COLO829 (cell line): ENCODE measurements at places on chromosomes 1 and 21.

DNA sequence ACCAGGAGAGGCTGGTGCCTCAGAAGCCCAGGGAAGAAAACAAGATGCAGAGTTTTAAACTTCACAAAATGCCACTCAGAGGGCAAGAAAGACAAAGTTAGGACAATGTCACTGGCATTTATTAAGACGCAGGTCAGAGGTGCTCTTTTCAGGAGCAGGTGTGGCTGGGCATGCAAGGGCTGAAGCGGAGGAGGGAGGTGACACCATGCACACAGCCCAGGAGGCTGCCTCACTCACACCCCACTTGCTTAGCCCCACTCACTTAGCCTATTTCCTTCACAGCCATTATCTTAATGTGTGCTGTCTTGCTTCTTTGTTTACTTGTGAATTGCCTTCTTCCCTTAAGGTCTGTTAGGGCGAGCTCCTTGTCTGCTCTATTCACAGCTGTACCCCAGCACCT, 17.2 kb downstream of the HIVEP3 start:
- no peak for DNase-seq

DNA sequence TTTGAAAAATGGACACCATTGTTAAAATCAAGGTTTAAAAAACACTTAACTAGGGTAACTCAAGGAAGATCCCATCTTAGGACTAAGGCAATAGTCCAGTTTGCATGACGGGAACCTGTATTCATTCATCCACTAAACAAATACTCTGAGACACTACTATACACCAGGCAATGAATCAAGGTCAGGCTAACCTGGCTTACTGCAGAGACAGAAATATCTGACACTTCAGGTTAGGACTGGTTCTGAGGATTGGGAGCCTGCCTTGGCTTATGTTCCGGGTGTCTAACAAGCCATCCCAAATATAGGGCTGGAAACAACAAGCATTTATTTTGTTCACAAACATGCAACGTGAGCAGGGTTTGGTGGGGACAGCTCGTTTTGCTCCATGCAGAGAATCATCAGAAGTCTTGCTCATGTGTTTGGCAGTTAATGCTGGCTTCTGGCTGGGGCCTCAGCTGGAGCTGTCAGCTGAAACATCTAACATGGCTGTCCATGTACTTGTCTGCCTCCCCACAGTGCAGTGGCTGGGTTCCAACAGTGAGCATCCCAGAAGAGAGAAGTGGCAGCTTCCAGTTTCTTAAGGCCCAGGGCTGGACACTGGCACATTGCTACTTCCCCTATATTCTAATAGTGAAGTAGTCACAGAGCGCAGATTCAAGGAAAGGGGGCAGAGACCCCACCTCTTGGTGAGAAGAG, 37.0 kb upstream of the CAMK1G start:
- DNase-seq, result no peak

DNA sequence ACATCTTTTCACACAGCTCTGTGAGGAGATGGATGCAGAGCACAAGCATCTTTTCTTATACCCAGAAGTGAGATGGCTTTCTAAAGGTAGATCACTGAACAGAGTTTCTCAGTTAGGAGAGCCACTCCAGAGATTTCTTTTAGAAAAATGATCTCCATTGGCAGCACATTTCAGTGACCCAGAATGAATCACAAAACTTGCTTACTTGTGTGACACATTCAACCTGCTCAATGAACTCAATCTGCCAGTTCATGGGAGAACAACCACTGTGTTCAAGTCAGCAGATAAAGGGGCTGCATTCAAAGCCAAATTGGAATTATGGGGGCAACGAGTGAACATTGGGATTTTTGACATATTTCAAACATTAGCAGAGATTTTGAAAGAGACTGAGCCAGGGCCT, 78.3 kb downstream of the UCHL5 start:
- no peak for DNase-seq

GRCh38 chr1:914891-915280, 8.8 kb upstream of the SAMD11 start:
- DNase-seq, result no peak

DNA sequence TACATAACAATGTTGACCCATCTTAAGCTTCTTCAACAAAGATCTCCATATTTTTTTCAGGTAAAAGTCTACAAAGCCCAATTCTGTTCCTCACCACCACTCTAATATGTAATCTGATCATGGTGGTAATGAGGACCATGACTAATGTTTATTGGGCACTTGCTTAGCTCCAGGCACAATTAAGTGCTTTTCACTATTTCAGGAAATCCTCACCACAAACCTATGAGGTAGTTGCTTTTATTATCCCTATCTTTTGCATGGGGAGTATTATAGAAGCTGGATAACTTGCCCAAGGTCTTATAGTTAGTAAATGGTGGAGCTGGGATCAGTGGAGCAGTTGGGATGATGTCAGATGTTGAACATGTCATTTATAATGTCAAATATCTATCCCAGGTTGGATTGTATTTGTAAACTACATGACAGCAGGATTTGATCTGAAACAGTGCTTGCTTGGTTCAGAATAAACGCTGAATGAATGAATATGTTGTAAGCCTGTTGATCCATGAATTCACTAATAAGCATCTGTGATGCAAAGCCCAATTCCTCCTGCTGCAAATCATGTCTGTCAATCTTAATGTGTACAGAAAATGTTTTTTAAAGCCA, 283.3 kb upstream of the ST6GALNAC5 start:
- DNase-seq, result no peak

- no peak for DNase-seq
These were observed 654.9 kb upstream of the PKN2 start for GRCh38 chr1:88029142-88029541.

GRCh38 chr1:51535006-51535592, 16.0 kb upstream of the EPS15 start:
- peak; percentile 84 for DNase-seq

GRCh38 chr1:204142032-204142974, 9.5 kb downstream of the ETNK2 start:
- DNase-seq, result no peak

DNA sequence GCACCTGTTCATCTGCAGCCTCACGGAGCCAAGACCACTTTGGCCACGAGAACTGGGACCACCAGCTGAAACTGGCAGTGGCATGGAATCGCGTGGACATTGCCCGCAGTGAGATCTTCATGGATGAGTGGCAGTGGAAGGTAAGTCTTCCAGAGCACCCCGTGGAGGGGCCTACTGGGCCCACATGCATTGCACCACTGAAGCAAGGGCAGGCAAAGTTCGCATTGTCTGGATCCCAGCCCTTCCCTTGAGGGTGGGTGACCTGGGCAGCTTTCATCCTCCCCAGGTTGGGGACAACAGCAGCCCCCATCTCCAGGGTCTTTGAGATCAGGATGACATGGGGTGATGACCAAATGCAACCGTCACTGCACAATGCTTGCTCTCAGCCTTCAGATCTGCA, 37.5 kb downstream of the TRPM2 start:
- no peak for DNase-seq

DNA sequence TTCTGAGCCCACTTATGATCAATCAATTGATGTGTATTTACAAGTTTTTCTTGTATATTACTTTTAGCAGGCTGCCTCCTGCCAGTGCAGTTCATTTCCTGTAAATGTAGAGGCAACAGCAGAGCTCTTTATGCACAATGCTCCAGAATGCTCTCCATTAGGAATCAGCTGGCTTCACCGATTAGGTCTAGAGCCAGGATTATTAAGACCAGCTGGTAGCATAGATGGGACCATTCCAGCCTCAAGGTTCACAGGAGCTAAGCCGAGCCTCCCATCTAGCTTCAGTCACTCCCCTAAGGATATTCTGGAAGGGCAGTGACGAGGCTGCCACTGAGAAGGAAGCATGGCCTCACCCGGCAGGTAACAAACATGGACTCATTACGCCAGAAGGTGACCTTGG, 36.8 kb downstream of the DHRS3 start:
- no peak for DNase-seq

- DNase-seq, result no peak
These were observed 20.8 kb downstream of the EPHA8 start for GRCh38 chr1:22584001-22584562.

DNA sequence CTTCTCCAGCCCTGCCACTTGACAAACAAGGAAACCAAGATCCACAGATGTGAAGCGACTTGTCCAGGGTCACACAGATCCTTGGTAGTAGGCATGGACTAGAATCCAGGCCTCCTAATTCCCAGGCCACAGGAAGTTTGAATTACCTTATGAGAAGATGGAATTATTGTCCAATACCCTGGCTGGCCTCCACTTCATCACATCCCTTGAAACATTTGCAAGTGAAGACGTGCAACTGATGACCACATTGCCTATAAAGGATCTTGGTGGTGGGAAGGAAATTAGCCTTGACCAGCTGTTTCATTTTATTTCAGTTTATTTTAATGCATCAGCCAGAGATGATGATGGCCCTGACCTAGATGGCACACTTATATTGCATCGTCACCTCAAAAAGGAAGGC, 165.8 kb upstream of the CAMK1G start:
- DNase-seq, result no peak

- peak; percentile 67 for DNase-seq
These were observed 55.0 kb upstream of the PAXBP1 start for GRCh38 chr21:32826329-32827167.

- DNase-seq, result no peak
These were observed 51.0 kb downstream of the F3 start for GRCh38 chr1:94490556-94490955.

DNA sequence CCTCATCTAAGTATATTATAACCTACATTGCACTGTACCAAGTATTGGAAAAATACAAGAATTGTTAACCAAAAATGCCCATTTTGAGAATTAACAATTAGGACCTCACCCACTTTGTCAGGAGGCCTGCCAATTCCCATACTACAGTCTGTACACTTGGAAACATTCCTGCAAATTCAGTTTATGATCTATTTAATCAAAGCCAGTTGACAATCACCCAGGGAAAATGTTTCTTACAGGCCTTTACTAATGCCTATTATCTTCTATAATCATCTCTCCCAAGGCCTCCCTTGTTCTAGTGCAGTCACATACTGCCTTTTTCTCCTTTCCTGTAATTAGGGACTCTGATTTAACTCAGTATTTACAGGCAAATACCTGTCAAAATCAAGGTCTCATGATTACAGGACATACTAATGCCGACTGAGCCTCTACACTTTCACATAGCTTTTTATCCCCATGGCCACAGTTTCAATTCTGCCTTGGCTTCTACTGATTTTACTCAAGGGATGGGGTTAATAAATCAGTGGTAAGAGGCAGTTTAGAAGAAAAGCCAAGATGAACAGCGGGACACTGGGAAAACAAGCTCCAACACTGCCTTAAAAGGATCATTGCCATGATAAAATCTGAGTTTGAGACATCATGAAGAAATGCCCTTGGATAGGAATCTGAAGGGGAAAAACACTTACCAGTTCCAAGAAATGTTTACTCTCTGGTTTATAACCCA, 338.7 kb downstream of the VAV3 start:
- DNase-seq, result no peak

- no peak for DNase-seq
These were observed 40.7 kb downstream of the TRAPPC10 start for GRCh38 chr21:44052830-44053226.

DNA sequence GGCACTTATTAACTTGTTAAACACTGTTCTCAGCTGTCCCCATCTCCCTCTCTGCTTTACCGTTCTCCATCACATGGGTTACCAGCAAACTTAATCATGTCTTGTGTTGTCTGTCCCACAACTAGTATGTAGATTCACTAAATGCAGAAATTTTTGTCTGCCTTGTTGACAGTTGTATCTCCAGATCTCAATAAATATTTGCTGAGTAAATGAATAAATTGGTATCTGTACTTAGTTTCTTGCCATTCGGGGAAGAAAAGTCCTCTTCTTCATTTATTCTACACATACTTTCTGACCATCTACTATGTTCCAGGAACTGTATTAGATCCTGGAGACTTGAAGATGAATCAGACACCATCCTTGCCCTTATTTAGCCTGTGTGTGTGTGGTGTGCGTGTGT, 97.9 kb downstream of the KCND3 start:
- no peak for DNase-seq

- peak; percentile 97 for DNase-seq
These were observed 47.0 kb downstream of the AHDC1 start for GRCh38 chr1:27556781-27557595.

DNA sequence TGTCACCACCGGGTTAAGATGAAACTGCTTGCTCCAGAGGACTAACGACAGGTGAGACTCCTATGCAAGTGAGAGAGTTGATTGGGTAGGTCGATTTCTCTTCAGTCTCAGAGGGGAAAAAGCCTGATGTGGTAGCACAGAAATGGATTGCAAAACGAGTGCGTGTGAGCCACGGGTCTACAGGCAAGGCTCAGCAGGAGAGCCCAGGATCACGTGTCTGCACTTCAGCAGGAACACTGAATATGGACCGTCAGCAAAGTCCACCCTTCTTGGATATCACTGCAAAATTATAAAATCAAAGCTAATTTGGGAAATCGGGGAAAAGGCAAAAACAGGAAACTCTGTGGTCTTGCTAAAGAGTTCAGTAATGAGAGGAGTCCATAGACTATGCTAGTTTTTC, 107.7 kb upstream of the ZNF648 start:
- DNase-seq, result no peak

DNA sequence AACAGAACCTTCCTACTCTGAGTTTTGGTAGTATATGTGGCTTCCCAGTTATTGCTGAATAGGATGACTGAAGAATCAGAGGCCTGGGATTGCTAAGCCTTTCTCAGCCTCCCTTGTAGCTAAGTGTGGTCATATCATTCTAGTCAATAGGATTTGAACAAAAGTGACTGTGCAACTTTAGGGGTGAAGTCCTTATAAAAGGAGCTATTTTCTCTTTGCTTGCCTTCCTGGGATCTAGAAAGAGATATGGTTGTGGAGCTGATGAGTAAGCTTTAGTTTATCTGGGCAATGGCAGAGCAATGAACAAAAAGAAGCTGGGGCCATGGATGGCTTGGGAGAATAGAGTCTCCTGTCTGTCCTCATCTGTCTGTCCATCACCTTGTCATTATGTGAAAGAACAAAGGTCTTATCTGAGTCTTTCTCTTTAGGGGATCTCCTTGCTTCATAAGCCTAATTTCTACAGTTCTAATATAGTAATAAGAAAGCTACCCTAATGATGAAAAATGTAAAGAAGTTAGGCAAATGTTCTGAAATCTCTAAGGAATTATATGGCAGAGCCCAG, 91.5 kb downstream of the TENT5C start:
- no peak for DNase-seq

DNA sequence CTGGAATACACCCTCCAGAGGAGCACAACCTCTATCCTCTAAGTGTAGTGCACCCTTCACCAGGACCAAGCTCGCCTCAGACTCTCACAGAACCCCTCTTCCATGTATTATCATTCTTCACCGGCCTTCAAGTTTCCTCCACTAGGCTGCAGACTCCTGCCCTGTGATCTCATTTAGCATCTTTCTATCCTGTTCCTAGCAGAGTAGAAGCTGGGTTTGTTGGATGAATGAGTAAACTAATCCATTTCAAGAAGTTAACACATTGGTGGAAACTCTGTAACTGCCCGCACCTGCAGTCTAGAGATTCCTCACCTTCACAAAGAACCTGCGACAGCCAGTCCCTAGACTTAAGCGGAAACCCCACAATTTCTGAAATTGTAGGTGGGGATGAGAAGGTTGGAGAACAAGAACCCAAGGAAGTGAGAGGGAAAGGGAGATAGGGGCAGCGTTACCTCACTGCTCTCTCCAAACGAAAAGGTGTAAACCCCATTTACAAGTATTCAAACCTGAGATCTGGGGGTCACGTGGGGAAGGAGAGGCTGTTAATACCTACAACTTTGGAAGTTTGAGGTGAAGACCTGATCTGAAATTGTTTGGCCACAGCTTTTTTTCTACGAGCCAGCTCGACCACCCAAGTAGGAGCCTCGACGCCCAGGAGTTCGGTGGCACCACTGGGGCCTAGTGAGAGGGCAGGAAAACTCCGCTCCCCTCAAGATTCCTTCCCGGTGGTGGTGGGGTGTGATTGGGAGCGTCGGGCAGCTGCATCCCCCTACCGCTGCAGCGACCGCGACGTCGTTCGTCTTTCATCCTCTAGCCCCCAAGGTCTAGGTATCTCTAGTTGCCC, 1.2 kb downstream of the PTPN14 start:
- peak; percentile 30 for DNase-seq
